ENCODE measurements at places on chromosomes 13 and 19. TPM values are rescaled to one million over a fixed set of nuclear protein-coding genes. Genes with fewer than 3 reads are reported as not detected.

GRCh38 chr13:112741185-112741755 lies 51.4 kb downstream of the ATP11A start:
- DNase-seq, result no peak

GRCh38 chr13:31053091-31053490 lies 108.6 kb downstream of the HSPH1 start:
- DNase-seq, result no peak

- DNase-seq, result peak; percentile 77
These were observed 142.2 kb downstream of the SIPA1L3 start for GRCh38 chr19:38049105-38049649.

DNA sequence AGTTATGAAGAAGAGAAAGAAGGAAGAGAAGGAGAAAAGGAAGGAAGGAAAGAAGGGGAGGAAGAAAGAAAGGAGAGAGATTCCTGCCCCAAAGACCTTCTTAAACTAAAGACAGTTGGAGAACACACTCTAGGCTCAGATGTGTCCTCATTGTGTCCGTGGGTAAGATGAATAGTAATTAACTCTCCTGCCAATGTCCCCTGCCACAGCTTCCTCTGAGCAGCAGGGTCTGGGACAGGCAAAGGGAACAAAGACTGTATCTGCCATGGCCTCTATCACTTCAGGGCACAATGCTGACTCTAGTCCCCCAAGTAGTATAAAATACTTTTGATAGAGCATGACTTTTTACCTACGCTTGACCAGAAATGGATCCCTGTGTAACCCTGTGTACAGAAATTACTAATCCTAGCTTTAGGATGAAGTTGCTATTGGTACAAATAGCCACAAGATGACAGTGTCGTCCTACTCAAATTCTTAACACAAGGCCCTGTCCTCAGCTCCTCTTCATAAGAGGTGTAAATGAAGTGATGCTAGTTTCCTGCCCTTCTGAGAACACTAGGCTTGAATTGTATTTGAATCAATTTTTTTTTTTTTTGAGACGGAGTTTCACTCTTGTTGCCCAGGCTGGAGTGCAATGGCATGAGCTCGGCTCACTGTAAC lies 186.2 kb upstream of the GPR12 start:
- no peak for DNase-seq

GRCh38 chr13:49980266-49980665 lies 16.6 kb upstream of the TRIM13 start:
- DNase-seq, result no peak

DNA sequence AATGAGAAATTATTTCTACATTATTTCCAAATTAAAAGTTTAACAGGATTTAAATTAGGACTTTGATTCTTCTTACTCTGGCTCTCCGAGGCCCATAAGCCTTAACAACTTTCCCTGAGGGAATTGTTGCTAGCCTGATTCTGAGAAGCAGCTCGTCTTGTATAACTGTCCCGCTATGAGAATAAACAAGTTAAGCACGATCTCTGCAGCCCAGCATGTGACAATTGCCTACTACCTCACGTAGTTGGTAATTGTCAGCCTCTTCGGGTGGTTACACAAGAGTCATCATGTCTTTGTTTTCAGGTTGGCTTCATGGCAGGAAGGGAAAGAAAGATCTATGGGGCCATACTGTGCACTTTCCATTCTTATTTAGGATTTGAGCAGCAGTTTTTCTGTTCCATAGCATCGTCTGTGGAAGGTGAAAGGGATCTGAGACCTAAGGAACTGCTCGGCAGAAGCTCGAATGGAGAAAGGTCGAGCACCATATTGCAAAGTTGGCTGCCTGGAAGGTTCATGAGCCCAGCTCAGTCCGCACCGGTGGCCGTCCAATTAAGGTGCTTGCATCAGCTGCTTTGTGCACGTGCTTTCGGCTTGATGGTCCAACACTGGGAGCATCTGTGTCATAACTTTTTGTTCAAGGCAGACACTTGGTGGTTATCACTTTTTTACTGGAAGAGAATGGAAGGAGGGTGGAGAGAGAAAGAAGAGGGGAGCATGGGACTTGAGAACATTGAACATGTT lies 1.8 kb upstream of the STARD13 start:
- no peak for DNase-seq

DNA sequence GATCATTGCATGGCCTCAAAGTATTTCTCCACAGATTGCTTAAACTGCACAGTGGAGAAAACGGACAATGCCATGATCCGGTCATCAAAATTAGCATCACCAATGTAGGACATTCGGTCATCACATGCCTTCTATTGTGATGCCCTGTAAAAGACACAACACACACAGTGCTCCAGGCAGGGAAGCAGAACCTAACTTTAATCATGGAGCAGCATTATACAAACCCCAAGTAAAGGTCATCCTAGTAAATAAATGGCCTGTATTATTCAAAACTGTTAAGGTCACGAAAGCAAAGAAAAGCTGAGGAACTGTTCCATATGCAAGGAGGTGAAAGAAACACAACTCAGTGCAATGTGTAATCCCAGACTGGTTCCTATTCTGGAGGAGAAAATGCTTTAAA lies 42.2 kb downstream of the TGDS start:
- no peak for DNase-seq

DNA sequence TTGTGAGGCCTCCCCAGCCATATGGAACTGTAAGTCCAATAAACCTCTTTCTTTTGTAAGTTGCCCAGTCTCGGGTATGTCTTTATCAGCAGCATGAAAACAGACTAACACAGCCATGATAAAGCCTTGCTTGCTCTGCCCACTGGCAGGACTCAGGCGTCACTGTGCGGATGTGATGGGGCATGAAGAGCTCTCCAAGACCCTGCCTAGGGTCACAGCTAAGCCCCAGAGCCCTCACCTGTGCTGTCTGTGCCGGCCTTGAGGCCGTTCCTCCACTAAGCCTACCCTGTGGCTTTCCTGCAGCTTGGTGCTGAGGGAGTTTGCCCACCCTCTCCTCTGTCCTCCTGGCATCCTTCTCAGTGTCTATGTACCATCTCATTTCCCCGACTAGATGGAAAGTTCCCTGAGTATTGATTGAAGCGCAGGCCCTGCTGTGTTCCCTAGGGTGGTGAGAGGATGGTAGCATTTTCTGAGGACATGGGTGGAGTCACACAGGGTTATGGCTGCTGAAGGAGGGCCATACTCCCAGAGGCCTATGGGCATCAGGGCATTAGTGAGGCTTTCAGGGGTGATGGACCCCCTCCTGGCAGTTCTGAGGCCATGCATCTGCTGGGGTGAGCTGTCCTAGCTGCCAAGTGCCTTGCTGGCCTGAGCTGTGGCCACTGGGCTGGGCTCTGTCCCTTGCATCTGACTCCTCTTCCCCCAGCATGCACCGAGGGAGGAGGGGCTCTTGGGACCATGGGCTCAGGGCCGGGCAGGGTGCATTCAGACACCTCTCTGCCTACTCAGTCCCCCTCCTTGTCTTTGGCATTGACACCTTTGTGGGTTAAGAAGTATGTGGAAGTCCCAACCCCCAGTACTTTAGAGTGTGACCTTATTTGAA lies 75.3 kb downstream of the TEX29 start:
- DNase-seq, result no peak

DNA sequence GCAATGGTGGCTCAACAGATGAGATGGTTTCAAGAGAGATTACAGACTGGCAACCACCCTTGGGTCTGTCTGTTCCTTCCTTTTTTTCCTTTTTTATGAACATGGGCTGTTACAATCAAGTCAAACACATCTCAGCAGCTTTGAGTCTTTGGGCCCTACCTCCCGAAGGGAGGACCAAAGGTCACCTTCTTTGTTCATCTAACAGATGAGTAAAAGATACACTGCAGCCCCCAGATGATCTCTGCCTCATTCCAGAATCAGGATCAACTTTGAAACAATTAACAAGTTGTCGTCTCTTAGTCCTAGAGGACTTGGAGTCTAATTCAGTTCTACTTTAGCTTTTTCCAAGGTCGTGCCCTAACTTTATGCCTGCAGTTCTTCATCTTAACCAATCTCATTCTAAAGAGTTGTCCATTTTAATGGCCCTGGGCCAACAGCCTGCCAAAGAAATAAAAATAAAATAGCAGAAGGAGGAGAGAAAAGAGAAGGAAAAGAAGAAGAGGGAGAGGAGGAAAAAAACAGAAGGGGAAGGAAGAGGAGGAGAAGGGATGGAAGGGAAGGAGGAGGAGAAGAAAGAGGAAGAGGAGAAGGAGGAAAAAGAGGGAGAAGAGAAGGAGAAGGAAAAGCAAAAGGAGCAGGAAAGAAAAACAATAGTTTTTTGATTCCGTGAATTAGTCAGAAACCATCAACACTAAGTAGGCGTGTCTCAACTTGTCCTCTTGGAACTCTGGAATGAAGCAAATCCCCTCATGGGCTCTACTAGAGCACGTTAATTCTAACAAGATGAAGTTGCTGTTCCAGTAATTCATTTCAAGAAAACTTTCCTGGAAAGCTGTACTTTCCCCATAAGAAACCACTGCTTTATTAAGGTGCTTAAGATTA lies 281.2 kb downstream of the FOXO1 start:
- no peak for DNase-seq

DNA sequence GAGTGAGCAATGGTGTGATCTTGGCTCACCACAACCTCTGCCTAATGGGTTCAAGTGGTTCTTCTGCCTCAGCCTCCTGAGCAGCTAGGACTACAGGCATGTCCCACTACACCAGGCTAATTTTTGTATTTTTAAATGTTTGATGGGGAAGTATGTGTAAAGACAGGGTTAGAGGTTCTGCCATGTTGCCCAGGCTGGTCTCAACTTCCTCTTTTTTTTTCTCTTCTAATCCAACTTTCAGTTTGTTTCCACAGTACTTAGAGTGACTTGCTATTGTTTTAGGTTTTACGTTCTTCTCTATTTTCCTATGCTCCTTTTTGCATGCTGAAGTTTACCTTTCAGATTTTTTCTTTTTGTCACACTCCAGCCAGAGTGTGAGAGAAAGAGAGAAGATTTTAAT lies 1433.0 kb downstream of the UQCRFS1 start:
- DNase-seq, result no peak

DNA sequence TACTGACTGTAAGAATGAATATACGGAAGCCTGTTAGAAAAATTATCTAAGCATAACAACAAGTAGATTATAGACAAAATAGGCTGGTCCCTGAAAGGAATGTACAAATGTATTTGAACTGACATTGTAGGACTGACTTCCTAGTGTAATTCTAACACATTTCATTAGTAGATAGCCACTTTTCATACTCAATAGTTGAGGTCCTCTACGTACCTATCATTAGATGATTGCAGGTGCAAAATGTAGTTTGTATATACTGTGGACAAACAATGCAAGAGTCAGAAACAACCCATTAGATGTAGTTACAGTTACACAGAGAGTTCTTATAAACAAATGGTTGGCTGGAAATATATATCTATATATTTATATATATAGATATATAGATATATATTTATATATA lies 402.3 kb upstream of the SLITRK6 start:
- DNase-seq, result no peak

GRCh38 chr13:75147946-75148345 lies 334.0 kb downstream of the TBC1D4 start:
- DNase-seq, result no peak

DNA sequence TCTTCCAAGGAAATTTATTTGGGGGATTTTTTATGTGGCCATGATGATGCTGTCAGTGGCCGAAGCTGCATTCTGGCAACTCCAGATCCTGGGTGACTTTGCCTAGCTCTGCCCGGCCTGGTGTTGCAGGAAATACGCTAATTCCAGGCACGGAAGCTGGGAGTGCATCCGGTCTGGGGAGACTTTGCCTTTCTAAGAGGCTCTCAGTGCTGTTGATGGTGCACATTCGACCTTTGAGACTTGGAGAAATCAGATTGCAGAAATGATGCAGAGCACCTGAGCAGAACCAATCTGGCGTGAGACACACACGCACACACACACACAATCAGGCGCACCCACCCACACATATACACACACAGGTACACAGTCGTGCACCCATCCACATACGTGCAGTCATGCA lies 5.9 kb upstream of the TMEM255B start:
- DNase-seq, result no peak

GRCh38 chr19:16417660-16418596 lies 53.8 kb downstream of the EPS15L1 start:
- peak; percentile 72 for DNase-seq

DNA sequence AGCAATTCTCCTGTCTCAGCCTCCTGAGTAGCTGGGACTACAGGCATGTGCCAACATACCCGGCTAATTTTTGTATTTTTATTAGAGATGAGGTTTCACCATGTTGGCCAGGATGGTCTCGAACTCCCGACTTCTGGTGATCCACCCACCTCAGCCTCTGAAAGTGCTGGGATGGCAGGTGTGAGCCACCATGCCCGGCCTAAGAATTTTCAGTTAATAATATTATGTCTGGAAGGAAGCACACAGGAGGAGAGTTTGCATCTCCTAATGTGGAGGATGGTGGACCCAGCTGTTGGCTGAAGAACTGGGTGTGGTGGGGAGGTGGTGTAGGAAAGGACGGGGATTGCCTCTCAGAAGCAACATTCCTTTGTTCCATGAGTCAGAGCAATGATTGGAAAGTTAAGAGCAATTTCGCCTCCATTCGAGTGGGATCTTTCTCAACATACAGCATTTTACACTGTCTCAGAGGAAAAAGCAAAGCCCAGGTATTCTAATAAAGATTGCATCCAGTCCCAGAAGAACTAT lies 11.9 kb downstream of the PDCD2L start:
- no peak for DNase-seq

DNA sequence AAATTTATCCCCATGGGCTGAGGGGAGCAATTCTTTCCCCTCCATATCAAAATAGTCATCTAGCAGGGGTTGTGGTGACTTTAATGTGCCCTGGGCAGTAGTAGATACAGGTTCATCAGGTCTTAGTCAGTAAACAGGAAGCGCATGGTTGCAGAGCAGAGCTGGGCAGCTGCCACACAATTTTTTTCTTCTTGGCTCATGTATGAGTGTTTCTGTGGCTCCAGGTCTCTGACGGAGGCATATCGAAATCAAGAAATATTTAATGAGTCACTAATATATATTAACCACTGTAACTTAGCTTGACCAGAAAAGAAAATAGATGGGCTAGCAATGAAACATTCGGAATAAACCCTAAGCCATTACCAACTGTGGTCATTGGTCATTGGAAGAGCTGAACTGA lies 68.4 kb upstream of the UBL3 start:
- no peak for DNase-seq

- no peak for DNase-seq
These were observed 121.1 kb downstream of the NHLRC3 start for GRCh38 chr13:39159393-39159792.

DNA sequence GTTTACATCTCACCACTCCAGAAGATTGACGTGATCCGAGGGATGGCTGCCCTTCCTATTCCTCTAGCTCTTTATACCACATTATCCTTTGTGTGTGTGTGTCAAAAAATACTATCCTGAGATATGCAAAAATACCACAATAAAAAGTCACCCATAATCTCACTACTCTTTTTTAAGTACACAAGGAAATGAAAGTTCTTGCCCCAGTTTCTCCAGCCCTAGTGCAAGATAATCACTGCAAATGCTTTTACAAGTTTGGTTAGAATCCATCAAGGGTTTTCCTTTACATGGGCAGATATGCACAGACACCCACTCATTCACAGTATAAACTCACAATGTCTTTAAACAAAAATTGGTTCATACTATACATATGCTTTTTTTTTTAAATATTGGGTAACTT lies 89.3 kb downstream of the DIAPH3 start:
- no peak for DNase-seq

Gene GZMM
- 86.9 TPM for total RNA-seq

Gene ZSCAN22
- total RNA-seq, result 5.2 TPM

Gene SERP2
- total RNA-seq, result 0.31 TPM

Gene ANGPTL4
- total RNA-seq, result not detected

Gene C19orf53
- total RNA-seq, result 114 TPM

Gene PDX1
- not detected for total RNA-seq

Gene LRRC63
- total RNA-seq, result 1.7 TPM

Gene ZNF823
- total RNA-seq, result 6.5 TPM

Gene SIGLEC8
- not detected for total RNA-seq

Gene SOX1
- total RNA-seq, result not detected

Gene ZNF229
- total RNA-seq, result 2.2 TPM

Gene STOML3
- not detected for total RNA-seq

Gene PTPRS
- total RNA-seq, result not detected

Gene CATSPERD
- total RNA-seq, result not detected

Data from activated CD8-positive, alpha-beta T cell treated with anti-CD3 and anti-CD28 coated beads, Interleukin-2, amount 10 ng/mL, durations not matched to agents 7 days and 5 days (primary cell).